HCT116 (cell line): ENCODE measurements at places on chromosomes 1 and 21. TPM values are rescaled to one million over a fixed set of nuclear protein-coding genes. Genes with fewer than 3 reads are reported as not detected.

- no peak for DNase-seq
These were observed 11.5 kb downstream of the TRIM46 start for GRCh38 chr1:155184835-155185782.

USP21 gene
- total RNA-seq: 22.1 TPM

DNA sequence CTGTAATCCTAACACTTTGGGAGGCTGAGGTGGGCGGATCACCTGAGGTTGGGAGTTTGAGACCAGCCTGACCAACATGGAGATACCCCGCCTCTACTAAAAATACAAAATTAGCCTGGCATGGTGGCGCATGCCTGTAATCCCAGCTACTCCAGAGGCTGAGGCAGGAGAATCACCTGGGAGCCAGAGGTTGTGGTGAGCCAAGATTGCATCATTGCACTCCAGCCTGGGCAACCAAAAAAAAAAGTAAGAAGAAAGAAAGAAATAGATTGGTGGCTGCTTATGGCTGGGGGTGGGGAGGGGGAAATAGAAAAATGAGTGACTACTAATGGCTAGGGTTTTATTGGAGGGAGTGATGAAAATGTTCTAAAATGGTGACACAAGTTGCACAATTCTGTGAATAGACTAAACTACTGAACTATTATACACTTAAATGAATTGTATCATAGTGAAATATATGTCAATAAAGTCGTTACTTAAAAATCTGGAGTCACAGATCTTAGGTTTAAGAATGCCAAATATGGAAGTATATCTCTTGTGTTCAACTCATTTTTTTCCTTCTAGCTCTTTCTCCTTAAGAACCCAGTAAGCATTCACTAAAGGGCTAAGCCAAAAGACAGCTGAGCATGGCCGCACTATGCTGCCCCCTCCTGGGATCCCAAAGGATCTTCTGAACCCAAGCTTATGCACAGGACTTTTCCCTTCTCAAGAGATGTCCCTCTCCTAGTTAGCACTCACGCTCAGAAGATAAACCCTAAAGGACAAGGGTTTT, 3.2 kb upstream of the NPL start:
- DNase-seq: peak; percentile 61

DNA sequence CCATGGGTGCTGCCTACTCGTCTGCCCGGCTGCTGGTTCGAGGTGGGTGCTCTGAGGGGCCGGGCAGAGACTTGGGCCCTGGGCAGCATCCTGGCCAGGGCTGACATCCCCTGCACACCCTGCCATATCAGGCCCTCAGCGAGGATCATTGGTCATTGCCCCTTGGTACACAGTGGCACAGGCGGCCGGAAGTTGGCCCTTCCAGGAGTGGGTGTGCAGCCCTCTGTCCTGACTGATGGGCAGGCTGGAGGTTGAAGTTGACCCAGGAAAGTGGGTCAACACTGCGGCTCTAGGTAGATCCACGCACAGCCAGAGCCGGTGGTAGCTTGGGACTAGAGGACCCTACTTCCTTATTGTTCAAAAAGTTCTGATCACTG, 72.9 kb downstream of the TRIM11 start:
- DNase-seq: no peak

DNA sequence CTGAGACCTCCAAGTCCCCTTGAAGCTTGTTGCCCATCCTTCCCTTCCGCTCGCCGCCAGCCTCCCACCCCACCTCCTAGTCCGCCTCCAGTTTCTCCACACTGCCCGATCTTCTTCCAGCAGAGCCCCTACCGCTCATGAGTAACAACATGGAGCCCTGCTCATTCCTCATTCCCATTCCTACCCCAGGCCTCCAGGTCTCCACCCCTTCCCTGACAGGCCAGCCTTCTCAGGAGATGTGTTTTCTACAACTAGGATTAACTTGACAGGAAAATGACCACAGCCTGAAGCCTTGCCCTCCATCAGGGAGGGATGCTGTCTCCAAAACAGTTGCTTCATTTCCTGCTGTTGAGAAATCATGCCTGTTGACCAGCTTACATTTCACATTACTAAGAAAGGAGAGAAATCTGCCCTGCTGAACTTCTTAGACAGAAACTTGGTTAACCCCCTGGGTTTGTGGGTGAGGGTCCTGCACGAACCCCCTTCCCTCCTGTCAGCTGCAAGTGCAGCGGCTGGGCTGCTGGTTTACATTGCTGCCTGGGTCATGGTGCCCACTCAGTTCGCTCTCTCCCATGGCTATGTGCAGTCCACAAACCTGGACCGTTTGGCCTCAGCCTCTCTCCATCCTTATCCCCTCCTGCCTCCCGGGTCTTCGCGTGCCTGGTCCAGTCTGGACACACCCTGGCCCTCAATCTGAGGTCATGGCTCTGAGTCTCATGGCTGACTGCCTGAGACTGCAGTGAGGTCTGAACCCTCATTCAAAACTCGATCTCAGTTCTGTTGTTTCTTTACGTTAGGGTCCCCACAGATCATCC, 16.1 kb upstream of the CHI3L1 start:
- DNase-seq: no peak
